ENCODE measurements at places on chromosomes 2 and 18. TPM values are rescaled to one million over a fixed set of nuclear protein-coding genes. Genes with fewer than 3 reads are reported as not detected.

CHST9 gene
- total RNA-seq: 3.1 TPM

DCDC2C gene
- total RNA-seq: not detected

GDF7 gene
- total RNA-seq: 0.71 TPM

GYPC gene
- 123 TPM for total RNA-seq

GRCh38 chr2:48856144-48856543, 100.6 kb upstream of the LHCGR start:
- H3K4me3 ChIP-seq: no peak overlapping the region
- H3K36me3 ChIP-seq: no peaks in the 10 kb centered on the region
- no peak for DNase-seq
- no peaks in the 10 kb centered on the region for H3K27me3 ChIP-seq
- no peak overlapping the region for H3K27ac ChIP-seq

- H3K4me3 ChIP-seq: no peak overlapping the region
- DNase-seq: no peak
- no peaks in the 10 kb centered on the region for H3K27me3 ChIP-seq
Measured at GRCh38 chr2:162926501-162926900, 87.9 kb upstream of the KCNH7 start.

DNA sequence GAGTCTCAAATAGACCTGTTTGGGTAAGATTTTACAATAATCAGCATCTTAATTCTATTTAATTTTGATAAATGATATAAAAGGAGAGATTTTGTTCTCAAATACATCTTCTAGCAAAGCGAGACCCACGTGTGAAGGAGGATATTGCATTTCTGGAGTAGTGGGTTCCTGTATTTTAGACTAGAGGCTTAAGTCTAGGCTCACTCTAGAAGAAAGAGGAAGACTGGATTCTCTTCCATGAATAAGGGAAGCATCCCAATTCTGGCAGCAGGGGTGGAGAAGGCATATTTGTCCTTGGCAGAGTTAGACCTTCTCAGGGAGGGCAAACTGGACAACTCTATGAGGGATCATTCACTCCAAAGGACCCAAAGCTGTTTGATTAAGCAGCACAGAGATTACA, 11.3 kb upstream of the FAM228A start:
- no peak overlapping the region for H3K27ac ChIP-seq
- DNase-seq: no peak
- no peak overlapping the region for H3K4me3 ChIP-seq
- no peaks in the 10 kb centered on the region for H3K4me1 ChIP-seq
- H3K36me3 ChIP-seq: no peaks in the 10 kb centered on the region

GRCh38 chr2:211247751-211248150, 691.4 kb downstream of the CPS1 start:
- no peak for DNase-seq
- H3K4me1 ChIP-seq: no peaks in the 10 kb centered on the region
- no peaks in the 10 kb centered on the region for H3K36me3 ChIP-seq
- no peak overlapping the region for H3K27ac ChIP-seq

DNA sequence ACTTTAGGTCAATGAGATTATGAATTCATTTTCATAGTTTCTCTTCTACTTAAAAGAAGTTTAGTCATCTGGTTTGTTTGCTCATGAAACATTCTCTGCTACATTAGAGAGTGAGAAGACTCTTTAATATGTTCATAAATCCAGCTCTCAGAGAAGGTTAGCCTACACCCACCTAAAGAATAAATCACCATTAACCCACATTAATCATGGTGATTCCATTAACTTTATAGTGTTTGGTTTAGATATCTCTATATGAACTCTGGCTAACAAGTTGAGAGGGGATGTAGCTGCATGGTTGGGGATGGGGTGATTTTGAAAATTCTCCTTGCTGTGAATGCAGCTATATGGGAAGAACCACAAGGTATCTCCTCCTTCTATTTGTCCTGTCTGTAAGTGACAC, 10.7 kb downstream of the TFPI start:
- H3K4me1 ChIP-seq: no peaks in the 10 kb centered on the region
- H3K36me3 ChIP-seq: no peaks in the 10 kb centered on the region
- H3K27ac ChIP-seq: no peak overlapping the region
- no peak overlapping the region for H3K4me3 ChIP-seq
- no peak for DNase-seq
- H3K27me3 ChIP-seq: no peaks in the 10 kb centered on the region

DNA sequence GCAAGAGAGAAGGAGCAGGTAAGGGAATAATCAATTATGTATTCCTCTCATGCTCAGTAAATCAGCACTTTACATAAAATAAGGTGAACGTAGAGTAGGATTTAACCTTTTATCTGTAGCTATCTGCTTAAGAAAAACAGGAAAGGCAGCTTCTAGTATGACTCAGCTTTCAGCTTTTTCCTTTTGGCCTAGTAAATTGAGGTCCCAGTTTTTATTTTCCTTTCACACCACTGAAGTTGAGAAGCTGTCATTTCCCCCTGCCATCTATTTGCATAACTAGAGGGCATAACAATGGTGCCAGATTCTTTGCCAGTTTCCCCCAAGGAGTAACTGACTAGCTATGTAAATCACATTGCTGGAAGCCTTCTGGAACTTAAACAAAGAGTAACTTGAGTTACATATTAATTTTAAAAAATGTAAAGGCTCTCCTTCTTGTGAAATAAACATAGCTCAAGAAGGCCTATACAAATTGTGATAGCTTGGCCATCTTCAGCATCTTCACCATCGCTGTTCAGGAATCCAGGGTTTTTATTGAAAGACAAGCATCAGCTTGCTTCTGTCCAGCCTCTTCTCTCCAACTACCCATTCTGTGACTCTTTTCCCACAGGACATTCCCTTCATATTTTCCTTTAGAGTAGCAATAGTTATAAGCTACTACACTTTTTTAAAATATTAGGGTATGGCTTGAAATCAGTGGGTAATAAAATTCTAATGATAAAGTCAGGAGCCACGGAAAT, 97.0 kb downstream of the KYNU start:
- no peaks in the 10 kb centered on the region for H3K36me3 ChIP-seq
- no peak for DNase-seq
- H3K4me3 ChIP-seq: no peak overlapping the region
- H3K4me1 ChIP-seq: no peaks in the 10 kb centered on the region
- no peak overlapping the region for H3K27ac ChIP-seq
- H3K27me3 ChIP-seq: no peaks in the 10 kb centered on the region

DNA sequence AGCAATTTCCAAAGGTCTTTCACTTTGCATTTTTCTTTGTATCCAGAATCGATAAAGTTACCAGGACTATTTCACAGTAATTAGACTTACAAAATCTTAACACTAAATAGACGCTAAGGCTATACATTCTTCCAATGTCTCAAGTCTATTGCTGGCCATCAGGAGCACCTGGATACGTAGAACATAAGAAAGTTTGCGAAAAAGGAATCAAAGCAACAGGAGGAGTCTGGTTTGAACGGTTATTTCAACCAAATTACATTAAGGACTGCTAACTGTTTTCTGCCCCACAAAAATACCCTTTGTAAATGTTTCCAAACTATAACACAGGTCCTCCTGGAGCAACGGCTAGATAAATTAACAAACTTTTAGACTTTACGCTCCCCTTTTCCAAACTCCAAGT, 1.4 kb upstream of the HNRNPA3 start:
- H3K4me1 ChIP-seq: peaks cover 29% of the 10 kb centered on the region
- peak overlapping the region; percentile 86 for H3K4me3 ChIP-seq
- no peaks in the 10 kb centered on the region for H3K27me3 ChIP-seq
- peak overlapping the region; percentile 100 for H3K27ac ChIP-seq

DNA sequence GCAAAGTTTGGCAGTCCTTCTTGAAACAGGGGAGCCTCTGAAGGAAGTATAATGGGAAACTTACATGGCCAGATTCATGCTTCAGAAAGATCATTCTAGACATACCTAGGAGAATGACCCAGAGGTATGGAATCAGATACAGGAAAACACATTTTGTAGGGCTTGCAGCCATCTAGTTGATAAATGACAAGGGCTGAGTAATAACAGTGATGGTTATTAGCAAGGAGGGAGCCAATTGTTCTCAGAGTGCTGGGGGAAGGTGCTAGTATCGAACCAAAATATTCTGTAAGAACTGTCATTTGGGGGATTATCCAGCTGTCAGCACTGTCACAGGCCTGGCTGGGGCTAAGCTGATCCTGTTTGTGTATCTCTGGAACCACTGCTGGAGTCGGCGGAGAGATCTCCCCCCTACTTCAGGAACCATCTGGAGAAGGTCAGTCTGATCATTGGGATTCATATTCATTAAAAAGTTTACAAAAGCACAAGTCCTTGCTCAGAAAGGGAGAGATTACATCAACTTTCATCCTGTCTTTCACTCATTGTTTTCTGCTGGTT, 113.8 kb upstream of the THSD7B start:
- no peaks in the 10 kb centered on the region for H3K36me3 ChIP-seq
- no peak overlapping the region for H3K27ac ChIP-seq
- no peak for DNase-seq
- no peak overlapping the region for H3K4me3 ChIP-seq
- peaks cover 9% of the 10 kb centered on the region for H3K4me1 ChIP-seq

DNA sequence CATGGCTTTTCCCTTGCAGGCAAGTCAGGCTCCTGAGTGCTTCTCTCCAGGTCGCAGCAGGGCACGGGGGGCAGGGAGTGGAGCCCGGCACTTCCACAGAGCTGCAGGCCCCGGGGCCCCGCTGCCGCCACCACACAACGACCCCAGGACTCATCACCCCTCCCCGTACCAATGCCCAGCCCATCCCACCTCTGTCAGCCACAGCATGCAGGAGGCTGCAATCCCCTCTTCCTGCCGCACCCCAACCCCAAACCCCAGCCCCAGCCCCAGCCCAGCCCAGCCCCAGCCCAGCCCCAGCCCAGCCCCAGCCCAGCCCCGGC, 288.0 kb downstream of the NDUFA10 start:
- H3K27ac ChIP-seq: no peak overlapping the region
- H3K4me3 ChIP-seq: no peak overlapping the region
- H3K36me3 ChIP-seq: no peaks in the 10 kb centered on the region
- no peaks in the 10 kb centered on the region for H3K27me3 ChIP-seq

GRCh38 chr2:142314164-142314563, 183.3 kb upstream of the LRP1B start:
- no peaks in the 10 kb centered on the region for H3K27me3 ChIP-seq
- no peaks in the 10 kb centered on the region for H3K4me1 ChIP-seq
- H3K27ac ChIP-seq: no peak overlapping the region
- DNase-seq: no peak

DNA sequence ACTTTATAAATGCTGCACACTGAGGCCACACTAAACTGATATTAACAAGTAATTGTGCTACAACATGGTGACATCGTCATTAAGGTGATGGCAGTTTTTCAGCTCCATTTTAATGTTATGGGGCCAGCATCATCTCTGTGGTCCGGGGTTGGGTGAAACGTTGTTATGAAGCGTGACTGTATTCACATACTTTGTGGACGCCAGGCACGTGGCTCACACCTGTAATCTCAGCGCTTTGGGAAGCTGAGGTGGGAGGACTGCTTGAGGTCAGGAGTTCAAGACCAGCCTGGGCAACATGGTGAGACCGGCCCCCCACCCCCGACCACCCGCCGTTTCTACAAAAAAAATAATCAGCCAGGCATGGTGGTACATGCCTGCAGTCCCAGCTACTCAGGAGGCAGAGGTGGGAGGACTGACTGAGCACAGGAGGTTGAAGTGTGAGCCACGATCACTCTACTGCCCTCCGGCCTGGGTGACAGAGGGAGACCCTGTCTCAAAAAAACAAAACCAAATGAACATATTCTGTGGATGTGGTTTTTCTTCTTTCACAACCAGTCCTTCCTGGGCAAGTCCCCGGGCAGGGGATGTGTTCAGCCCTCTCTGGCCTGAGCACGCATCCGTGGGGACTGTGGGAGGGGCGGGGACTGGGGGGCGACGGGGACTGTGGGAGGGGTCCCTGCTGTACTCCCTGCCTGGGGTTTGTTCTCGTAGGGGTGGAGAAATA, 12.9 kb upstream of the GAL3ST2 start:
- peak; percentile 21 for DNase-seq
- no peaks in the 10 kb centered on the region for H3K4me1 ChIP-seq
- no peaks in the 10 kb centered on the region for H3K36me3 ChIP-seq
- H3K4me3 ChIP-seq: no peak overlapping the region

DNA sequence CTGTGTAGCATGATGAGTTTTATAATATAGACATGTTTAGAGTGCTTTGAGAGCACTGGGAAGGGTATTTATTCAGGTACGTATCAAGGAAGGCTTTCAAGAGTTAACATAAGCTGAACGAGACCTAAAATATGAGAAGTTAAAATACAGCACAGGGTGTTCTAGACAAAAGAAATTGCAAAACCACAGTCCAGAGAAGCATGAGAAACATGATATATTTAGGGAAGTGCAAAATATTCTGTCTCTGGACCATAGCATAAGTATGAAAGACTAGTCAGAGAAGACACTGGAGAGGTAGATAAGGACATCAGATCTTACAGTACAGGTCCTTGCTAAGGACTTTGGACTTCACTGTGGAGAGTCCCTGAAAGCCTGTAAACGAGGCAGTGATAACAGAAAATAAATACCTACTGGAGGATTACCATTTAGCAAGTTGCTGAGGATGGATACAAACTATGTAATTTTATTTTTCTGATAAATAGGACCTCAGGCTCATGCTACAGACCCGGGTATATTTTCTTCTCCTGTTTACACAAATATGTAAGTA, 43.7 kb downstream of the FSIP2 start:
- no peaks in the 10 kb centered on the region for H3K4me1 ChIP-seq
- DNase-seq: no peak
- no peak overlapping the region for H3K27ac ChIP-seq
- H3K36me3 ChIP-seq: no peaks in the 10 kb centered on the region

DNA sequence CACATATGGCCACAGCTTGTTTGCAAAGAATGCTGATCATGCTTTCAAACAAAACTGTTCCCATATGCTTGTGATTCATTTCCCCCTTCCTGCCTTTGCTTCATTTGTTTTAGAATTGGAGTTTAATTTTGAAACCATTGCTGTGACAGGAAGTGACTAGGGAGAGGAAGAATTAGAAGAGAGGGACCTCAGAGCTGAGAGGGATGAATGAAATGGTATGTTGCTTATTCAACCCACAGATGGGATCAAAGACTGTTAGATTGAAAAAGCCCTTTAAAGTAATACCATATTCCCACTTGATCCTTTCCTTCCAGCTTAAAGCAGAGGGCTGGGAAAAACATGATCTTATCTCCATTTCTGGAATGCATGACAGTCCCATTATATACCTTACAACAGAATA, 106.2 kb upstream of the RNF152 start:
- no peaks in the 10 kb centered on the region for H3K27me3 ChIP-seq
- H3K4me3 ChIP-seq: no peak overlapping the region
- H3K36me3 ChIP-seq: no peaks in the 10 kb centered on the region
- DNase-seq: no peak
- no peaks in the 10 kb centered on the region for H3K4me1 ChIP-seq

GRCh38 chr2:67213270-67213670, 183.9 kb upstream of the ETAA1 start:
- H3K36me3 ChIP-seq: no peaks in the 10 kb centered on the region
- H3K4me1 ChIP-seq: peaks cover 18% of the 10 kb centered on the region
- peak overlapping the region; percentile 65 for H3K27ac ChIP-seq
- peak overlapping the region; percentile 30 for H3K4me3 ChIP-seq
- H3K27me3 ChIP-seq: no peaks in the 10 kb centered on the region

Data from sigmoid colon (tissue), 7 donors.